Right ventricle myocardium inferior (tissue), 1 donor: ENCODE measurements at places on chromosomes 6 and 20. TPM values are rescaled to one million over a fixed set of nuclear protein-coding genes. Genes with fewer than 3 reads are reported as not detected.

GRCh38 chr20:35771367-35771688 is 487 bp upstream of the PHF20 start:
- DNase-seq: no peak

GRCh38 chr20:51801122-51801822 is 1.0 kb downstream of the SALL4 start:
- no peak for DNase-seq

DNA sequence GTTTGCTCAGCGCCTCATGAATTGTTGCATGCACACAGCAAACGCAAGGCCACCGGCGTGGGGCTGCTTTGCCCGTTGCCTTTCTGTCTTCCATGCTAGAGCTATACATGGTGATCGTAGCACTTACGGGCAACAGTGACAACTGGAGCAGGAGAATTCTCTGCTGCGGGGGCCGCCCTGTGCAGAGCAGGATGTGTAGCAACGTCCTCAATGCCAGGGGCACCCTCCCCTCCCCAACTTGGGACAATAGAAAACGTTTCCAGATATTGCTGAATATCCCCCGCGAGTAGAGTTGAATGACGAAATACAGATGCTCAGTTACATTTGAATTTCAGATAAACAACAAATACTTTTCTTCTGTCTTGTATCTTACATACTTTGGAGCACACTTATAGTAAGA is 198.7 kb downstream of the TFAP2C start:
- no peak for DNase-seq

DNA sequence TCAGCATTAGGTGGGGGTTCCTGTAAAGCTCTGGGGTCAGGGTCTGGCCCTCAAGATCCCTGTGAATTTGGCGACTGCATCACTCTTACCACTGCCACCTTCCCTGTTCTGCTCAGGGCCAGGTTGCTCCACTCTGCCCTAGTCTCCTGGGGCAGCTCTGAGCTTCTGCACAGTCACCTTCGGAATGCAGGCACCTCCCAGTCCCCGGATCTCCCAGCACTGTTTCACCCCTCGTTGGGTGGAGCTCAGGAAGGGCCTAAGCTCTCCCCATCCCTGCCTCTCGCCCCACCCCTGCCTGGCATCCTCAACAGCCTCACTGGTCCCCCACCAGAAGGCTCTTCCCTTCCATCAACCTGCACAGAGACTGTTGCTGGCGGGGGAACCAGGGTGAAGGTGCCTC is 46.2 kb downstream of the YTHDF1 start:
- no peak for DNase-seq

DNA sequence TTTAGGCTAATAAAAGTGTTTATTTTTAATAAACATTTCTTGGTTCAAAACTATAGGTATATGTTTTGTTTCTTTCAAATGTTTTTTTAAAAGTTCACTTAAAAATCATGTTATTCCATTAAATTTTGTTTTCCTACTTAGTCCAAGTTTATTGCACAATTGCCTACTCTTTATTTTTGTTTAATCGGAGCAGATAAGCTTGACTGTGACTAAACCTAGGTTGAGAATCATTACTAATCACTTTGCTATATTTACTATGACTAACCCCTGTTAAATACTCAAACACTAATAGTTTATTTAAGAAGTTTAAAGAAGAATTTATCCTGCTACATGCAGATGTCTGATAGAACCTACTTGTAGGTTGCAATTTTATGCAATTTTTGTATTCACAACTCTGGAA is 18.8 kb downstream of the MAP3K4 start:
- no peak for DNase-seq

DNA sequence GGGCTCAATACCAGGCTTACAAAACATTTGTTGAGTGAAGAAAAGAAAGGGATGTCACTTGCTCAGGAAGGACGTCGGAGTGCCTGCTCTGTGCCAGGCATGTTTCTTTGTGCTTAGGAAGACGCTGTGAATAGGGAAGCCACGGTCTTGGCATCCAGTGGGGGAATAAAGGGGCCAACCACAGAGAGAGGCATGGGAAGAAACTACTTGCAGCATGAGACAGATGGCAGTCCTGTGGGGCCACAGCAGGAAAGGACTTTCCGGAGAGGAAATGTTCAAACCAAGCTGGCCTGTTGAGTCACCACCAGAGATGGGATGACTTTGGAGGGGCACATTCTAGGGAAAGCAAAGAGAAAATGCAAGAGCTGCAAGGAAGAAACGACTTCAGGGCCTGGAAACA is 173.2 kb downstream of the CDH26 start:
- DNase-seq: no peak

Gene KAT14
- total RNA-seq: 10.7 TPM

Gene DNPH1
- 29.9 TPM for total RNA-seq

Gene CPNE5
- 10.9 TPM for total RNA-seq

Gene CHRNA4
- total RNA-seq: 2.3 TPM

Gene SMPDL3A
- 4.5 TPM for total RNA-seq

Gene ADGRF1
- total RNA-seq: not detected

Gene BMP6
- total RNA-seq: 1.6 TPM

Gene MAVS
- total RNA-seq: 35.0 TPM

Gene TBC1D7
- 32.2 TPM for total RNA-seq
